ENCODE measurements at places on chromosomes 11 and 22.

DNA sequence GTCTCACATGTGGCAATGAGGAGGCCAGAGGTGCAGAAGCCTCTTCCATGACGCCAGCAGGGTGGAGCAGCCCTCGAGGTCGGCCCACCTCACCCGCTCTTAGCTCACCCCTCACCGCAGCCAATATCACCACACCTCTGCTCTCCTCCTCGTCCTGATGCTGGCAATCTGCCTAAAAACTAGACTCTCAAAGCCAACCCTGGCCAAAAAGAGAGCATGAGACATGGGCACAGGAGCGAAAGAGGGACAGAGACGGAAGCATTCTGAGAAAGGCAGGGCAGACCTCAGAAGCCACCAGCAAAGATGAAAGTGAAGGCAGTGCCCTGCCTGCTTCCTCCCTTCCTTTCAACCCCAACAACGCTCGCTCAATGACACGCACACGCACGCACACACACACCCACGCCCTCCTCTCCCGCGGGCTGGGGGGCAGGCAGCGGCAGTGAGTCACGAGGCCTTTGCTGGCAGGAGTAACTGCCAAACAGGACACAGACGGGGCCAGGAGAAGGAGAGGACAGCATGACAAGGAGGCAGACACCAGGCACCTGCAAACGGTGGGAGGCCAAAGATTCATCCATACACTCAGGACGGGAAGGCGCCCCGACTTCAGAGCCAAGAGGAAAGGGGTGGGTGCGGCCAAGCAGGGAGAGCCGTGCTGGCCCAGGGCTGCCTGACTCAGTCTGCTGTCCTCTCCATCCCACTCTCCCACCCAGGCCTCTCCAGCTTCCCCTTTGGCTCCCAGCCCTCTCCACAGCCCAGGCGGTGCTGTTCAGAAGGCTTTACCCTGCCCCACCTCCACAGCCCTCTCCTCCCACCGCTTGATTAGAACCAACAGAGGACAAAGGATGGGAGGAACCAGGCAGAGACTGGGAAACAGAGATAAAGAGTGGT lies 11.4 kb downstream of the IGSF9B start:
- DNase-seq: peak; percentile 87

GRCh38 chr11:2325719-2326118 lies 23.9 kb downstream of the TSPAN32 start:
- DNase-seq: no peak

DNA sequence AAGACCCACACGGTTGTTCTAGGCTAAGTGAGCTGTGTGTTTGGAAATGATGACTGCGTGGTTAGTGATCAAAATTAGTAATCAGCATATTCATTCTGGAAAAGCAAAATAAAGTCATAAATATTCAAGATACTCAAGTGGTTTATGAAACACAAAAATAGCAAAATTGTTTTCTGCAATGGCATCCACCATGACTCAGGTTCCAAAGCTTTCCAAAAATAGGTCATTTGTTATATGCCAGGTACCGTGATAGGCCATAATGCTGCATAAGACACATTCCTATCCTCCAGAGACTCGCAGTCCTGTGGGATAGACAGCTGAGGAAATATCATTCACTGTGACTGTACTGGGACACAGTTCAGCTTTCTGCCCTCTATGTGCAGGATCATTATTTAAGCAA lies 2.4 kb upstream of the ATL3 start:
- no peak for DNase-seq

DNA sequence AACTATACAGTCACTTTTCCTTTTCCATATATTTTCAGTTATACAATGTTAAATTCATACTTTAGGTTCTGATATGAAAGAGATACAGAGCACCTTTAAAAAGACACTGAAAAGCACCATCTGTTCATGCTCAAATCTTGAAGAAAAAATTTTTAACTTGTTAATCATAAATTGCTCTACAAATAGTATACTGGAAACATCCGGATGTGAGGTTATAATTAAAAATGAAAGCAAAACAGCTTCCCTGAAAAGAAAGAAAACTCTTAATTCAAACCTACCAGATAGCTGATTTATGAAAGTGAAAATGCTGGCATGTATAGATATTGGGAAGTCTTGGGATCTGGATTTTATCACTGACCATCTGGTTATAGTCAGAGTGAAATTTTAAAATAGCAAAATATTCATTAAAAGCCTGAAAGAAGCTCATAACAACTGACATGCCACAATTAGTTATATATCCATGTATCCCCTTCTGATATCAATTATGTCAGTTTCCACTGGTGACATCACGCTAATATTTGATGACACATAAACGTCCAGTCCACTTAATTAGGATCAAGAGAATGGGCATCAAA lies 740.0 kb downstream of the DLG2 start:
- DNase-seq: no peak

- DNase-seq: peak; percentile 72
These were observed 71.2 kb upstream of the TBCEL start for GRCh38 chr11:120952461-120953434.

- no peak for DNase-seq
These were observed 33.9 kb downstream of the SWAP70 start for GRCh38 chr11:9697766-9698165.

GRCh38 chr11:85735876-85736460 lies 50.0 kb upstream of the CCDC89 start:
- no peak for DNase-seq

GRCh38 chr11:112322173-112322790 lies 61.6 kb upstream of the PLET1 start:
- DNase-seq: no peak

- no peak for DNase-seq
These were observed 67.8 kb downstream of the SHANK2 start for GRCh38 chr11:71184421-71185210.

GRCh38 chr11:105618343-105618955 lies 8.6 kb downstream of the GRIA4 start:
- DNase-seq: no peak

- DNase-seq: no peak
These were observed 58.6 kb downstream of the DSCAML1 start for GRCh38 chr11:117738246-117738957.

DNA sequence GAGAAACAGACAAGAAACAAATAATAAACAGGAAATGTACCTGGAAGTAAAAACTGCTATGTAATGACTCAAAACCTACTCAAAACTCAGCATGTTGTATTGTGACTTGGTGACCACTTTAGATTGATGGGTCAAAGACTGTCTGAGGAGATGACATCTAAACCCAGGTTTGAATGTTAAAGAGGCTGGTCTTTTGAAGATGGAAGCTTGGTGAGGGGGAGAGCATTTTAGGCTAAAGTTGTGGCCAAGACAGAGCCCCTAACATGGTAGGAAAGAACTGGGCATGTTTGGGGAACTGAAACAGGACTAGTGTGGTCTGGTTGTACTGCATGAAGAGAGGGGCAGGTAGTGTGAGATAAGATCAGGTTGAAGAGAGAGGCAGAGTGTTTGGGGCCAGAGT lies 85.3 kb upstream of the MYO18B start:
- DNase-seq: no peak

- DNase-seq: no peak
These were observed 60.2 kb downstream of the ENDOD1 start for GRCh38 chr11:95149651-95150364.

- DNase-seq: peak; percentile 92
These were observed 13.2 kb downstream of the RAC2 start for GRCh38 chr22:37230673-37231405.

DNA sequence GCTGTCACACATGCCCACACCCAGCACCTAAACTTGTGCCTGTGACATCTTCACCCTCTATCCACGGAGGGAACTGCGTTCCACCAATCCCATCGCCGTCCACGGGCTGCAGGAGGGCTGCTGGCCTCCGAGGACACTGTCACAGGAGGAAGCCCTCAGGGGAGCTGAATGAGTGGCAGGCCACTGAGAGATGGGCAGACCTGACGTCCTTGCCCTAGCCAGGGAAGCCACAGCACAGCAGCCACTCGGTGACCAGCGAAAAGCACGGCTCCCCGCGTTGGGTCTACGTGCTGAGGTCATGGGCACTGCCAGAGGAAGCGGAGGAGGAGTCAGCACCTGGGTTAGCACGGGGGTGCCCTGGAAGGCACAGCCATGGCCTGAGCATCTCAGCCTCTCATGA lies 50.5 kb downstream of the IGSF9B start:
- no peak for DNase-seq

- DNase-seq: no peak
These were observed 17.5 kb upstream of the GAL start for GRCh38 chr11:68666849-68667248.

DNA sequence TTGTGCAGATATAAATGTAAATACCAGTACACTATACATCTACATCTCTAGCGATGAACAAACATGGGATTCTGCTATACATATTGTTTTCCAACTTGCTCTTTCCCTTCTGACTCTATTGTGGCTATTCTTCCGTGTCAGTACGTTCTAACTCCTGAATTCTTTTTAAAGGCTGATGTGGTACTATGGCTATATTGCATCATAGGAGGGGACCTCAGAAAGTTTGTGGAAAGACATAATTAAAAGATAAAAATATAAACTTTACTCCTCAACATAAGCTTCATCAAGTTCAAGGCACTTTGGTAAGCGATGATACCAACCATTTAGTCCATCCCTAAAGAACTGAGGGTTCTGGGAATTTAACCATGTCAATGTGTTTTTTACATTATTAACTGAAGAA lies 72.8 kb downstream of the LDLRAD3 start:
- DNase-seq: no peak

GRCh38 chr11:11416502-11416901 lies 63.5 kb upstream of the CSNK2A3 start:
- DNase-seq: no peak

DNA sequence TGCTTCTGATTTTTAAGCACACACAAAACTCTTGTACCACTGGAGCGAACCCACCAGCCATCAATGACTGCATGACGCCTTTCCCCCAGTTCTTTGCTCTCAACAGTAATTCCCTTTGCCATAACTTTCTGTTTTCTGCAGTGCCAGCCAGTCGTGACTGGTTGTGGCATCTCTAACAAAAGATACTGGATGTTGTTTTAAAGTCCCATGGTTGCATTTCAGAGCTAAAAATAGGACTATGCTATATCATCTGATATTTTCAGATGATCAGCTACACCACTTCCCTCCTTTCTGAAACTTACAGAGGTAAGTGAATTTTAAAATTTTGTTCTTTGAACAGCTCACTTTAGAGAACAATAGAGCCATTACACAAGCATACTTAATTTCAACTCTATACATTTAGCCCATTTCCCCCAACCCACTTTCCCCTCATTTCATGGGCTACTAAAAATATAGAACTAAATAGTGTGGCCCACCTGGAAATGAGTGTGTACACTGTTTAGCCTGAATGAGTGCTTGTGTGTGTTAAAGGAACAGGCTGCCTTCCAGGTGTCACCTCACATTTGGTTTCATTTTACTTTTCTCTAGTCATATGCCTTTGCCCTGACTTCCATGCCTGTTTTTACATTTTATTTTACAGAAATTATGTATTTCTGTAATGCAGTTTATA lies 136.9 kb upstream of the ZC3H12C start:
- no peak for DNase-seq

GRCh38 chr11:72631806-72632731 lies 42.2 kb downstream of the PDE2A start:
- no peak for DNase-seq

GRCh38 chr11:134866981-134867675 lies 455.1 kb upstream of the B3GAT1 start:
- no peak for DNase-seq

DNA sequence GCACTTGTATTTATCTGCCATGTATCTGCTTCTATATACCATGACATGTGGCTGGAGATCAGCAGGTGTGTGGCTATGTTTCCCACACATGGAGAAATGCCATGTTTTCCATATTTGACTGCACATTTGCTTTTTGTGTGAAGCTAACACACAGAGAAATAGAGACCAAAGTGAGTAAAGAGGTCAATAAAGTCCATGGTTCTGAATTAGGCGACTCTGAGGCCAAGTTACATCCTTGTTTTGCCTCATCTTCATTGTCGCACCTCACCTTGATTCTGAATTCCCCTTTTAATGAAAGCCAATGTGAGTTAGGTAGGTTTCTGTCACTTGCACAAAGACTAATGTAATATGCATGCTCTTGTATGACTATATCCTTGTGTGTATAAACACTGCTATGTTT lies 194.1 kb downstream of the INSC start:
- no peak for DNase-seq

DNA sequence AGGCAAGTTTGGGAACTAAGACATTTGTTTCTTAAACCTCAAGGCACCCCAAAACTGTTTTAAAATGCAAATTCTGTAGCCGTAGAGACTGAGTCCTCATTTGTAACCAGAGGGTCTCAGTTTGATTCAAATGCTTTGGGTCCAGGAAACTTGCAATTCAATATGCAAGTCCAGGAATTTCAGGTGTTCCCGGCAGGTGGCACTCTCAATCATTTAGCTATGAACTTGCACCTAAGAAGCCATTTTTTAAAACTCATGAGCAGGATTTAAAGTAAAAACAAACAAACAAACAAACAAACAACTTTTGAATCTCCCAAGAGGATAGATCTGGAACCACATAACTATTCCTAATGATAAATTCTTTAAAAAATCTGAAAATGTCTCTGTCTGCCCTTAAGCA lies 8.7 kb upstream of the ABTB2 start:
- DNase-seq: no peak

GRCh38 chr11:19164230-19164855 lies 37.4 kb downstream of the CSRP3 start:
- DNase-seq: no peak

DNA sequence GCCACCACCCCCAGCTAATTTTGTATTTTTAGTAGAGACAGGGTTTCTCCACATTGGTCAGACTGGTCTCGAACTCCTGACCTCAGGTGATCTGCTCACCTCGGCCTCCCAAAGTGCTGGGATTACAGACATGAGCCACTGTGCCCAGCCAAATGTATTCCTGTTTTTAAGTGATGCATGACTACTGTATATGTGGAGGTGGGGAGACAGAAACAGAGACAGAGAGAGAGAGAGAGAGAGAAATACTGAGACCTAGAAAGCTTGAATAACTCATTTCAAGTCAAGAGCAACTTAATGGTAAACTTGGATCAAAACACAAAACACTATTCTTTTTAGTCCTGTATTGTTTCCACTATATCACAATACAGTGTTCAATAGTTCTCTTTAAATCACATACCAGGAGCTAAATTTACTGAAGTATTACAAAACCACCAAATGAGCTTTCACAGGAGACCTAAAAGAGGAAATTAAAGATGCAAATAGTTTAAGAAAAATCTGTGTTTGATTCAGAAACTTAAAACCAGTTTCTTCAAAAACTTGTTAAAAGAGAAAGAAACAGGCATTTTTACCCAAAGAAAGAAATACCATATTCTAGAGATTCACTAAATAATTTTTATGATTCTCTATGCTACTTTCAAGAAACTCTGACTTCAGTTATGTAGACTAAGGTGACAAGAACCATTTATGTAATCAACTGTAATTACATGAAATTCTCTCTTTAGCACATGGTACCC lies 188.7 kb downstream of the ETS1 start:
- DNase-seq: no peak

- DNase-seq: no peak
These were observed 1.6 kb upstream of the IRF7 start for GRCh38 chr11:617199-617911.

- no peak for DNase-seq
These were observed 282.5 kb upstream of the ISX start for GRCh38 chr22:34783436-34783835.

- DNase-seq: no peak
These were observed 81.3 kb downstream of the MYO18B start for GRCh38 chr22:25823276-25823675.

Measured in stimulated activated CD4-positive, alpha-beta T cell treated with anti-CD3 and anti-CD28 coated beads, Interleukin-1b, Interleukin-23, amount 100 ng/mL, for 48 hours (primary cell).